Activated naive CD4-positive, alpha-beta T cell treated with anti-CD3 and anti-CD28 coated beads for 36 hours (primary cell): ENCODE measurements at places on chromosomes 4 and X.

DNA sequence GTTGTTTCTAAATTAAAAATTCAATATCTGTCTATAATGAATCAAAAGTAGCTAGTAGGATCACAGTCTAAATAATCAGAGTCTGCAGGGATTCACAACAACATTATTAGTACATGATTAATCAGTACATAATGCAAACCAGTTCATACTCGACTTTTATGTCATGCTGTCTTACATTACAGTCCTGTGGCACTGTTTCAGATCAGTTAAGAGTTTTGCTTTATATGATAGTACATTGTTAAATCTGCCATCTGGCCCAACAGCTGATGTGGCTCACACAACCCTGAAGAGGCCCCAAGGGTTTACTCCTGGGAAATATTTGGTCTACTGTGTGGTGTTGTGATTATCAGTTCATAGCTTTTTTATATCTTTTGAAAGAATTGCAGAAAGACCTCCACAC lies 247.1 kb upstream of the ETNPPL start:
- DNase-seq, result no peak

DNA sequence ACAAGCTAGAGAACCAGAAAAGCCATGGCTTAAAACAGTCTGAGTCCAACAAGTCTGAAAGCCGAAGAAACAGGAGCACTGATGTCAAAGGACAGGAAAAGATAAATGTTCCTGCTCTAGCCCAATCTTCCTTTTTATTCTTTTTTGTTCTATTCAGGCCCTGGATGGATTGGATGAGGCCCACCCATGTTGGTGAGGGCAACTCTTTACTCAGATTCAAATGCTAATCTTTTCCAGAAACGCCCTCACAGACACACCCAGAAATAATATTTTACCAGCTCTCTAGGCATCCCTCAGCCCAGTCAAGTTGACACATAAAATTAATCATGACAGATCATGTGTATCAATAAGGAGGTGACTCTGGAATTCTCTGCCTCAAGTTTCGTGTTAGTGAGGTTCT lies 1002.7 kb downstream of the STPG2 start:
- no peak for DNase-seq

DNA sequence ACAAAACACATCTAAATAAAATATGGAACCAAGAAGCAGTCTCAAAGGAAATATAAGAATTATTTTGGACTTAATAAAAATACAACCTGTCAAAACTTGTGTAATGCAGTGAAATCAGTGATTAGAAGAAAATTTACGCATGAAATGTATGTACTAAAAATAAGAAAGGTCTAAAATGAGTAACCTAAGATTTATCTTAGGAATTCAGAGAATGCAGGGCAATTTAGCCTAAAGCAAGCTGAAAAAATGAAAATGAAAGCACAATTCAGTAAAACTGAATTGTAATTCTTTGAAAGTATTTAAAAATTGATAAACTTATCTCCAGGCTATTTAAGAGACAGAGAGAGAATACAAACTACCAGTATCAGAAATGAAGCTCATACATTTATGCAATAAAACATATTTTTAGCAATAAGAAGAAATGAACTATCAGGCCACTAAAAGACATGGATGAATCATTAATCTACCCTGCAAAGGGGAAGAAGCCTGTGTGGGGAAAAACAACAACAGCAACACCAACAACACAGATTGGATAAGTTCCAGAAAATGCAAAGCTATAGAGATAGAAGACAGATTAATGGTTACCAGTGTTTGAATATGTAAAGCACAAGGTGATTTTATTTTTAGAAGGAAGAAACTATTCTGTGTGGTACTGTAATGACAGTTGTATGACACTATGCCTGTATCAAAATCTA lies 442.0 kb upstream of the ADGRL3 start:
- no peak for DNase-seq

DNA sequence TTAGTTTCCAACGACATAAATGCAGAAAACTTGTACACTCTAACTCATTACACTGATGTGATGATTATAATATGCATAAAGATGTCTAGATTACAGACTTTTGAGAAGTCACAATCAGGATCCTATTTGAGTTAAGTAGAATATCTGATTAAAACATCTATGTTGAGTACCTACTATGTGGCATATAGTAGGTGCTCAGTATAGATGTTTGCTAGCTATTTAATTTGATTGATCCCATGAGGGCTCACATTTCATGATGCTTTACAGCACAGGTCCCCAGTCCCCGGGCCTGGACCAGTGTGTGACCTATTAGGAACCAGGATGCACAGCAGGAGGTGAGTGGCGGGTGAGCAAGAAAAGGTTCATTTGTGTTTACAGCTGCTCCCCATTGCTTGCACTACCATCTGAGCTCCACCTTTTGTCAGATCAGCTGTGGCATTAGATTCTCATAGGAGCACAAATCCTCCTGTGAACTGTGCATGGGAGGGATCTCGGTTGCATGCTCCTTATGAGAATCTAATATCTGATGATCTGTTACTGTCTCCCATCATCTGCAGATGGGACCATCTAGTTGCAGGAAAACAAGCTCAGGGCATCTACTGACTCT lies 33.0 kb upstream of the CXCL8 start:
- DNase-seq, result no peak

- no peak for DNase-seq
Observed at GRCh38 chr4:142465526-142465925, 380.6 kb downstream of the INPP4B start.

- DNase-seq, result peak; percentile 30
Observed at GRCh38 chr4:184850431-184851199, 24.8 kb upstream of the ACSL1 start.

DNA sequence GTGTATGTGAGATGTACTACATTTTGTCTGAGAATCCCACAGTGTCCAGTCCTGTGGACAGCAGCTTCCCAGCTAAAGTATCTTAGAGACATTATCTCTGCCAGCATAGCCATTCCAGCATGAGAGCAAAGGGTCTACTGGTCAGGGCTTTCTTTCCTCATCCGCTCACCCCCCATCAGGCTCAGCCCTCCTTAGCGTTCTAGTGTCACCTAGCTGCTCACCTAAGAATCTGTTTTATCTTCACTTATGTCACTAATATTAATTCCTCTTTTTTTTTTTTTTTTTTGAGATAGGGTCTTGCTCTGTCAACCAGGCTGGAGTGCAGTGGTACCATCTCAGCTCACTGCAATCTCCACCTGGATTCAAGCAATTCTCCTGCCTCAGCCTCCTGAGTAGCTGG lies 15.6 kb downstream of the RUFY3 start:
- DNase-seq, result no peak

DNA sequence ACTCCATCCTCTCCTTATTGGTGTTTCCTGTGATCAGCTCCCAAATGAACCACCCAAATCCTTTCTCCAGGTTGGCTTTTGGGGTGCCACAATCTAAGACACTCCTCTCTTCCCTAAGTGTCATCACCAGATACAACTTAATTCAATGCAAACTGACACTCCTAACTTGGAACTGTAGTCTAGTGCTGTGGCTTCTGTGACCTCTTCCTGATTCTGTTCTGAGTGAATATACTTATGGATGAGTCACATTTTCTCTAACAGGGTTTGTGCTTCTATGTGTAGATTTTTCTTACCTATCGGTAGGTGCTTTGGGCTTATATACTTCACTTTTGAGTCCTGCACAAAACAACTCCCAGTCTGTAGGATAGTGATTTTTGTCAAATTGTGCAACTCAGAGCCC lies 141.3 kb upstream of the MAOA start:
- no peak for DNase-seq

DNA sequence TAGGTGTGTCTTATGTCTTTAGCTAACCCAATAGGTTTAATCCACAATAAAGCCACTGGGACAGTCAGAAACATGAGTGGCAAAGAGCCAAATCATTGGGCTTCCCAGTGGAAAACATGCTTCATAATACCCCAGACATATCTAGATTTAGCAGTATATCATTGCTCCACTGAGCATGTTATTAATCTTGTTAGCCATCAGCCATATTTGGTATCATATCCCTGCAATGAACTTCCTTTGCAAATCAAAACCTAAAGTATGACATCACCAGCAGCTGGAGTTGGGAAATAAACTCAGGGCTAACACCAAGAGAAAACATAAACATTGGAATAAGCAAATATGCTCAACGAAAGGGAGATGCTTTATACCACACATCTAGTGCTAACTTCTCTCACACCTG lies 280.8 kb upstream of the NOCT start:
- no peak for DNase-seq
